ENCODE measurements at places on chromosomes 3 and 15.

GRCh38 chr3:32239307-32240158 is 1.1 kb downstream of the CMTM8 start:
- no peak for DNase-seq

DNA sequence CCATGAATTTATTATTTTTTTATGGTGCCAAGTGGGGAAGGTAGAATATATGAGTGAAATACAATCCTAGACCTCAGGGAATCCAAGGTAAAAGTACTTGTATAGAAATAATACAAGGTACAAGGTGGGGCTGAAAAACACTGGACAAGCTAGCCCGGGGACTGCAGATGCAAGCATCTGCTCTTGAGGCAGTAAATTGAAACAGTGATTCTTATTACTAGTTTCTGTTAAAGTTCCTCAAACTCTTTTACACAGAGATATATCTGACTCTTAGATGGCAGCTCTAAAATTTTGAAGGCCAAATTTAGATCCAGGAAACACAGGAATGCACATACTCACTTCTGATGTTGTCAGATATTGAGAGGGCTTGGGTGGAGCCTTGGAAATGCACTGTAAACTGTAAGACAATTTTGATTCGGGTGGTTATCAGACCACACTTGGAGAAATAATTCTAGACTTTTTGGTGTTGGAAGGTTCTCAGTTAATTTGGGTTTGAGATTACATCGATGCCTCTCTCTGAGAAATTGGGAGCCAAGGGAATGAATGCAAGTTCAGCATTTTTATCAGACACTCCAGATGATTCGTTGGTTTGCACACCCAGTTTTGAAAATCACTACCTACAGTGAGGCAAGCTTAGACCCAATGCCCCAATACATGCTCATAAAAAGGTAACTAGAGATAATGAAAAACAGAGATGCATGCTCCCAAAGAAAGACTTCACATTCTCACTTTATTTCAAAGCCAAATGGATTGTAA is 7.3 kb downstream of the TP63 start:
- no peak for DNase-seq

GRCh38 chr3:156516961-156517360 is 38.0 kb downstream of the SSR3 start:
- no peak for DNase-seq

- DNase-seq, result peak; percentile 58
These were observed 703 bp downstream of the PEAK1 start for GRCh38 chr15:77418966-77419835.

DNA sequence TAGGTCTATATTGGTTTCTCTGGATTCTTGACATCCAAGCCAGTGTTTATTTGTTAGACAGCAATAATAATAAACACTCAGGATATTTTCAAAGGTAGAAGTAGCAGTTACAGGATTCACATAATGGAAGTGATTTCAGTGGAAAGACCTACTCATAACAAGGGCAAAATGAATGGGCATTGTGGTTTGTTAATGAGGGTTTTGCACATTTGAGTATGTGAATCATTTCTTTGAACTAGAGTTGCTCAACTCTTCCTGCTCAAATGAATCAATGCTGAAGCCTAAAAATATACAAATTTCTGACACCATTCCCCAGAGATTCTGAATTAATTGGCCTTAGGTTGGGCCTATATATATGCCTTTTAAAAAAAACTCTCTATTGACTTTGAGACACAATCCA is 4.1 kb upstream of the COL6A5 start:
- no peak for DNase-seq

DNA sequence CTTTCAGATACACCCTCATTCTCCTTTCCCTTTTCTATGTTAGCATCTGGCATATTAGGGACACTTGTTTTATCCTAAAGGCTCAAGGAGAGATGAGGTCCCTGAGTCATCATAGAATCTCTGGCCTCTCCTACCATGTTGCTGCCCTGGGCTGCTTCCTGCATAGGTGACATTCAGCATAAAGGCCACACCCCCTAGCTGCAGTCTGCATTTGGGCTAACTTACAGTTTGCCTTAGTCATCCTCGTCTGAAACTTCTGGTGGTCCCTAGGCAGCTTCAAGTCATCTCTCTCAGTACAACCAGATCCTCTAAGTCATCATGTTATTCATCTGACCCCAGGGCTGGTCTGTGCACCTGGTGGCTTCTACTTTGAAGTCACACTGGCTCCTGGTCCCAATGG is 982.7 kb upstream of the NR2F2 start:
- no peak for DNase-seq

GRCh38 chr15:98281130-98281529 is 320.6 kb downstream of the ARRDC4 start:
- DNase-seq, result no peak

DNA sequence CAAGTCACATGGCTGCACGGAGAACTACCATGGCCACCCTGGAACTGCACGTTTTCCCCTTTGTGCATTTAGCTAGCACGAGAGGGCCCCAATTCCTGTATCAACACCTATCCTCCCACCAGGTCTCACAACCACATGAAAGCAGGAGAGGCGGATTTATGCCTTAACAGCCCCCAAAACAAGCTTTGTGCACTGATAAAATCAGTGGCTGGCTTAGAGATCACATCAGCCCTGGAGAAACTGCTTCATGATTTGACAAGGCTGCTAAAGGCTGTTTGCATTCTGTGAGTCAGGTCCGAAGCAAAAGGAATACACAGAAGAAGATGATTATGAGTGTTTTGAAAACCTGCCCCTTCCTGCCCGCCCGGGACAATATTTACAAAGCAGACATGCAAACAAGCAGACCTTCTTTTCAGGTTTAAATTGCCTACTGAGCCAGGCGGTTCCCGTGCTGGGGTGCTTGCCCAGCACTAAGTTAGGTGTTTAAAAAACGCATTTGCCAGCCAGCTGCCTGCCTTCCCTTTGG is 25.9 kb downstream of the CEMIP start:
- DNase-seq, result no peak

DNA sequence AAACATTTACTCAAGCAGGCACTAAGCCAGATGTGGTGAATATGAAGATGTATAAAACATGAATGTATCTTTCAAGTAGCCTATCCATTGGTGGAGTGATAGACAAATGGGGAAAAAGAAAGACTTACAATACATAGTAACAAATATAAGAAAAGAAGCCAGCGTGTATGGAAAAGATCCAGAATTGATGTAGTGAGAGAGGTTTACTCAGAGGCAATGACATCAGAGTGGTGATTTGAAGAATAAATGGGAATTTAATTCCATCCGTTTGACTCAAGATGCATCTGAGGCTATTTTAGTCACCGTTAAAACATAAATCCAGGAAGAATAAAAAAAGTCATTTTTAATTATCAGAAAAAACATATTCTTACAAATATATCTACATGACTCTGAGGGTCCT is 162.6 kb downstream of the IL1RAP start:
- no peak for DNase-seq

DNA sequence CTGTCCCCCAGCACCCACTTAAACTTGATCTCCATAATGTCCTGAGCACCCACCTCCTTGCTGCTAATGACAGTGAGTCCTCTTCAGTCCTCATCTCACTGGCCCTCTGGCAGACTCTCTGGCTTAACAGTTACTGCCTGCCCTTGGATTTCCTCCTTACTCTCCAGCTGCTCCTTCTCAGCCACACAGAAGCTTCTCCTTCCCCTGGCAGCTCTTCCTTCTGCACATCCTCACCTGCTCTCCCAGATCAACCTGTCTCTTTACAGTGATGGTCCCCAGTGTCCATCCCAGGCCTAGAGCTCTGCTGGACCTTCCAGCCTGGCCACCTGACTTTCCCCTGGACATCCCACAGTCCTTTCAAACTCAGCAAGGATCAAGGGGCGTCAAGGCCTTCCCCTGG is 47.4 kb upstream of the SMAD3 start:
- DNase-seq, result no peak

DNA sequence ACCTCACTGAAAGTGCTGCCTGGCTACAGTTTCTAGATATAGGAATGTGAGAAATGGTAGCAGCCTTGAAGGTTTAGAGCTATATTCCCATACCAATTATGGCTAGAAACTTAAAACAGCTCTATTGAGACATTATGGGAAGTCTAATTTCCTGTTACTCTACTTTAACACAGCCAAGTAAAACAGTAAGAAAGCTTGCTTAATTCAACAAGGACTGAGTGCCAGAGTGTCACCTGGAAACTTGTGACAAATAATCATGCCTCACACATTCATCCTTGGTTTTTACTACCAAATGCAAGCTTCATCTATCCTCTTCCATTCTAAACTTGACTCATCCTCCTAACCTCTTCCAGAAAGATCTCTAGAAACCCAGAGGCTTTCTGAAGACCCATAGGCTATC is 41.7 kb downstream of the UBE3A start:
- no peak for DNase-seq

DNA sequence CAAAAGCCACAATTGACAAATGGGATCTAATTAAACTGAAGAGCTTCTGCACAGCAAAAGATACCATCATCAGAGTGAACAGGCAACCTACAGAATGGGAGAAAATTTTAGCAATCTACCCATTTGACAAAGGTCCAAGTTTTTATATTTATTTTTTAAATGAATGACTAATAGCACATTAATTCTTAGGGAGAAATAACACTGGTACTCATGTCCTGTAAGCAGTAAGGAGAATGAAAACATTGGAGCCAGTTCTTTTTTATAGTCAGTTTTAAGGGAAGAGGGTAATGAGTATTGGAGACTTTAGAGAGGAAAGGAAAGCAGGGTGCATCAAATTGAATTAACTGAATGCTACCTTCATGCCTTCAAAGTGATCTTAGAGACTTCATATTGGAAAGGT is 404.7 kb upstream of the TGFBR2 start:
- no peak for DNase-seq

- no peak for DNase-seq
These were observed 12.8 kb upstream of the BNIP2 start for GRCh38 chr15:59701880-59702279.

- no peak for DNase-seq
These were observed 34.7 kb downstream of the XXYLT1 start for GRCh38 chr3:195236076-195236798.

- DNase-seq, result no peak
These were observed 260.1 kb upstream of the RASGRP1 start for GRCh38 chr15:38824719-38825118.

GRCh38 chr15:74716651-74717050 is 8.7 kb downstream of the CYP1A1 start:
- DNase-seq, result no peak

GRCh38 chr3:10248984-10249748 is 907 bp downstream of the TATDN2 start:
- no peak for DNase-seq

DNA sequence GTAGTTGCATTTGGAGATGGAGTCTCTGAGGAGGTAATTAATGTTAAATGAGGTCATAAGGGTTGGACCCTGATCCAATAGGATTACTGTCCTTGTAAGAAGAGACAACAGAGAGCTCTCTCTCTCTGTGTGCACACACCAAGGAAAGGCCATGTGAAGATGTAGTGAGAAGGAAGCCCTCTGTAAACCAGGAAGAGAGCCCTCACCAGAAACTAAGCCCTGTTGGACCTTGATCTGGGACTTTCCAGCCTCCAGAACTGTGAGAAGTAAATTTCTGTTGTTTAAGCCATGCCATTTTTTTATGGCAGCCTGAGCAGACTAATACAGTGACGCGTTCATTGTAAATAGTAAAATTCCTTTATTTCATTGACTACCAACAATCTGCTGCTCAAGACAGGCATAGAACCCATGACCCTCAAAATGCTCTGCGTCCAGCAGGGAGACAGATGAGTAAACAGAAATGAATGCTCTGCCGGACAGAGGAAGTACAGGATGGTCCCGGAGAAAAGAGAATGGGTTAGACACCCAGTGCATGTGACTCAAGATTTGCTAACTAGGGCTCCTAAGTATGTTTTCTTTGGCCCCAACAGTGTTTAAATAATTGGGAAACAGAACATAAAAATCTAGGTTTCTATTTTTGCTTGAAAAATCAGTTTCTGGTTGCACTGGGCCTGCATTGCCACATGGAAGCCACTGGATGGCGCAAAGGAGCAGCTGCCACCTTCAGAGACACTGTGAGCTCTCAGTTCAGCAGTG is 37.9 kb upstream of the TNFAIP8L3 start:
- peak; percentile 94 for DNase-seq

- no peak for DNase-seq
These were observed 32.1 kb downstream of the KY start for GRCh38 chr3:134618478-134619300.

GRCh38 chr3:176896165-176896564 is 301.1 kb downstream of the TBL1XR1 start:
- no peak for DNase-seq

All from HS-27A (cell line).